Non-pigmented ciliary epithelial cell (primary cell): ENCODE measurements at places on chromosomes 3 and 15.

DNA sequence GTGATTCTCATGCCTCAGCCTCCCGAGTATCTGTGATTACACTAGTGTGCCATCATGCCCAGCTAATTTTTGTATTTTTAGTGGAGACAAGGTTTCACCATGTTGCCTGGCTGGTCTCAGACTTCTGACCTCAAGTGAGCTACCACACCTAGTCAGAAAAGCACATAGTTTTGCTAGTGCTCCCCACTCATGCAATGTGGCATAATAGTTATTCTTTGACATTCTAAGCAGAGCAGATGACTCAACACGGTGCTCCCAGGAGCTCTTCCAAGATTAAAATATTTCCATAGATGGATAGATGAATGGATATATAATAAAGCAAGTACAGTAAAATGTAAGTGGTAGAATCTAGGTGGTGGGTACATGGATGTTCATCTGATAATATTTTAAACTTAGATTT, 53.1 kb upstream of the GK5 start:
- no peak for DNase-seq

DNA sequence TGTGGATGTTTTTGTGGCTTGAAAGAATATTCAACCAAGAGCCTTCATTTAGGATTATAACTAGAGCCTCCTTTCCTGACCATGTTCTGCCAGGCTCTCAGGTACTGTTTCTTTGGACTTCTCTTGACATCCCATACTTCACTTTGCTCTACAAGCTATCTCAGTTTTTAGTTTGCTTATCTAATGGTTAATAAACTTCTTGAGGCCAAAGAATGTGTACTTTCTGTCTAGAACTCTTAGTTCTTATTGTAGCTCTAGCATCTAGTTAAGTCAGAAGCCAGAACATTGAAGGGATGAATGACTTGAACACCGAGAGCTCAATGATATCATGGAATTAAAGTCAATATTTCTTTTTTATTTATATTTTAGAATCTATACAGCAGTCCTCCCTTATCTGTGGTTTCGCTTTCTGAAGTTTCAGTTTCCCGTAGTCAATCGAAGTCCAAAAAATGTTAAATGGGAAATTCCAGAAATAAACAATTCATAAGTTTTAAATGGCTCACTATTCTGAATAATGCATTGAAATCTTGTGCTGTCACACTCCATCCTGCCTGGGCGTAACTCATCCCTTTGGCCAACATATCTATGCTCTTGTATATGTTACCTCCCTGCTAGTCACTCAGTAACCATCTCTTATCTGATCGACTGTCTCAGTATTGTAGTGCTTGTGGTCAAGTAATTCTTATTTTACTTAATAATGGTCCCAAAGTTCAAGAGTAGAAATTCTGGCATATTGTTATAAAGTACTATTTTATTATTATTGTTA, 368.6 kb upstream of the RBMS3 start:
- DNase-seq = peak; percentile 37

DNA sequence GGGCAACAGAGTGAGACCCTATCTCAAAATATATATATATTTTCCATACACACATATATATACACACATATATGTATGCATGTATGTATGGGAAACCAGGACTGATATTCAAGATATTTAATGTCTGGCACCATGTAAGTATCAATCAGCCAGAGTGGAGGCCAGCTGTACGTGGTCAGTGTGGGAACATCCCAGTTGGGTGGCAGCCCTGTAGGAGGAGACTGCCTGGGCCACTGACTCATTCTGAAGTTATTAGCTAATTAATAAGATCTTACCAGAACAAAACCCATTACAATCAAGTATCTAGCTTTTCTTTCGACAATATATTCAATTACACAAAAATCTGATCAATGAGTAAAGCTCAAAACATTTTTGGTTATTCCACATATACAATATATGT, 85.1 kb upstream of the OCA2 start:
- DNase-seq = no peak

- no peak for DNase-seq
Measured at GRCh38 chr15:90901175-90902039, 1.7 kb upstream of the MAN2A2 start.

- DNase-seq = no peak
Measured at GRCh38 chr3:63910891-63911290, 1.3 kb downstream of the SCAANT1 start.

- no peak for DNase-seq
Measured at GRCh38 chr3:64549869-64550268, 137.9 kb downstream of the ADAMTS9 start.

DNA sequence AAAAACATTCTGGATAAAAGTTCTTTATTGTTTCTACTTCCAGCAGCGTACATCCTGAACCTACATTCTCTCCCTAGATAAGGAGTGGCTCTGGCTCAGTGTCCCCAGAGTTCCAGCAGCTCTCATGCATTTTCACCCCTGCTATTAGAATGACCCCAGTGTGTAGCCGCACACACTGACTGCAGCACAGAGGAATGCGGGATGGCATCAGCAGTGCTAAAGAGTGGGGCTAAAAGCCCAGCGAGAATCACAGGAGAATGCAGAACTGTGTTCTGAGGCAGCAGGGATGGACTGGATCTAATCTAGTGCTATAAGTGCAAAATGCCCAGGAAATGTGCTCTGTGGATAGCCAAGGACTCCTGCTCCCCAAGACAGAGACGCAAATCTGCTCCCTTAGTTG, 66.4 kb upstream of the TJP1 start:
- peak; percentile 71 for DNase-seq

GRCh38 chr3:76566211-76566534, 473.7 kb upstream of the ROBO2 start:
- no peak for DNase-seq

DNA sequence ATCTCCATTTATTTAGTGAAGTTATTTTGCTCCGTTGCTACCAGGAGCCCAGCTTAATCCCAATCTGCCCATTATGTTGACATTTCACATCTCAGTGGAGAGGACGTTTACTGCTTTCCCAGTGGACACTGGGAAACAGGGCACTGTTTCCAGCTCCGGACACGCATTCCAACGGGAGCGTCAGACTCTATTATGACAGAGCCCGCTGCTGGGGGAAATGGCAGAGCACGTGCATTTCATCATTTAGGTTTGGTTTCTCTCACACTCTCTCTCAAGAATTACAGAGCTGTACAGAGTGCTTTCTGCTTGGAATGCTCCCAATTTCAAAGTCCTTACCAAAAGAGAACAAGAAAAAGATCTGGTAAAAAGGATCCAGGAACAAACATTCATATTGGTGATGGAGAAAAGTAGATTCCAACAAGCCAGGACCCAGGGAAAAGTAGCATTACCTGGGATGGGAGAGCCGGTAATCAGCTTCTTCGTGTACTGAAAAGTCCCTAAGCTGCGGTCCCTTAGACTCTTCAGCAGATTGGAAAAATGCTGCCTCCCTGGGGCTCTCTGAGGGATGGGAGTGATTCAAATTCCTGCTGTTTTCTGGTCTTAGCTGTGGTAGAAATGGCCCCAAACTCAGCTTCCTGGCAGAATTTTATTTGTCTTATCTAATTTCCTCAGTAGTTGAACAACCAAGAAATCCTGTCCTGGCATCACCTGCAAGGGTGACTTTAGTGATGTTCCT, 136.0 kb upstream of the THBS1 start:
- DNase-seq = no peak

GRCh38 chr3:197546307-197547085, 9.3 kb downstream of the BDH1 start:
- DNase-seq = no peak

GRCh38 chr3:47239929-47240328, 42.7 kb downstream of the KIF9 start:
- no peak for DNase-seq

DNA sequence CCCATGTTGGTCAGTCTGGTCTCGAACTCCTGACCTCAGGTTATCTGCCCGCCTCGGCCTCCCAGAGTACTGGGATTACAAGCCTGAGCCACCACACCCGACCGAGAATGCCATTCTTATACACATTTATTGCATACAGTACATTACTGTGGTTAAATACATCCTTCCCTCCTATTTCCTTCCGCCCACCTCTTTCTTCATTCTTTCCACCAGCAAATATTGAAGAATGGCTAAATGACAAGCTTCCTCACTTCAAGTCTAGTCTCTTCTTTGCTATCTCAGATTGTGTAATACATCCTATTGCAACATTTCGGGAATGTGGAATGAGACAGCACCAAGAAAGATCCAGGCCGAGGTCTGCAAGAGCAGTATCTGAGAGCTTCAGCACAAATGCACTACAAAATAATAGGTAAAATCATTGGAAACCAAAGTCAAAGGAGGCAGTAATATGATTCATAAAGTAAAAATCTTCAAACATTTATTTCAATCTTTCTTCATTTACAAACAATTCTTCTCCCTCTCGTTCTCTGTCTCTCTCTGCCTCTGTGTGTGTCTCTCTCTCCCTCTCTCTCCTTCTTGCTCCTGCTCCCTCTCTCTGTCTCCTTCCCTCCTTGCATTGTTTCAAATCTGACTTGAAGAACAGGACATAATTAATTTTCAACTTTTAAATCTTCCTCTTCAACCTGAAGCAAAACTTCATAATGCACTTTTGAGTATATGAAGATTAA, 94.7 kb upstream of the TGFBR2 start:
- DNase-seq = peak; percentile 100

GRCh38 chr3:172562871-172563865, 39.9 kb upstream of the TNFSF10 start:
- peak; percentile 76 for DNase-seq
